ENCODE measurements at places on chromosomes 5 and 9.

- no peak for DNase-seq
Measured at GRCh38 chr9:131868766-131869165, 128.9 kb upstream of the RAPGEF1 start.

- no peak for DNase-seq
Measured at GRCh38 chr5:71632168-71632567, 45.0 kb downstream of the MCCC2 start.

- no peak for DNase-seq
Measured at GRCh38 chr5:163502521-163502920, 2.9 kb upstream of the MAT2B start.

DNA sequence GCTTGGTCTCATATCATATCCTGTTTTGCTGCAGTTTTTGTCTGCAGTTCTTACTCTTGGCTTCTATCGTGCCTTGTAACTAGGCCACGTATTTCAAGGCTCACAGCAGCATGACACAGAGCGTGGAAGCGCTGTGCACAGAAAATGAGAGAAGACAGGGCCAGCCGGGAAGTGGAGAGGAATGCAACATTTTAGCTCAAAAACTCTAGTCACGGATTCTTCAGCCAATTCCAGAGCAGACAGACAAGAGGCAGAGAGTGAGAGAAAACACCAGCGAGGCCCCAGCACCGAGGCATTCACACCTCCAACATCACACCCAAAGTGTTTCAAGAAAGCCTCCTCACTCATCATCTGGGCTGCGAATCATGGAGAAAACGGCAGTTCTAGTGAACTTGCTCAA is 160.8 kb downstream of the DNAH5 start:
- no peak for DNase-seq

- no peak for DNase-seq
Measured at GRCh38 chr5:109327570-109327969, 82.2 kb downstream of the PJA2 start.

DNA sequence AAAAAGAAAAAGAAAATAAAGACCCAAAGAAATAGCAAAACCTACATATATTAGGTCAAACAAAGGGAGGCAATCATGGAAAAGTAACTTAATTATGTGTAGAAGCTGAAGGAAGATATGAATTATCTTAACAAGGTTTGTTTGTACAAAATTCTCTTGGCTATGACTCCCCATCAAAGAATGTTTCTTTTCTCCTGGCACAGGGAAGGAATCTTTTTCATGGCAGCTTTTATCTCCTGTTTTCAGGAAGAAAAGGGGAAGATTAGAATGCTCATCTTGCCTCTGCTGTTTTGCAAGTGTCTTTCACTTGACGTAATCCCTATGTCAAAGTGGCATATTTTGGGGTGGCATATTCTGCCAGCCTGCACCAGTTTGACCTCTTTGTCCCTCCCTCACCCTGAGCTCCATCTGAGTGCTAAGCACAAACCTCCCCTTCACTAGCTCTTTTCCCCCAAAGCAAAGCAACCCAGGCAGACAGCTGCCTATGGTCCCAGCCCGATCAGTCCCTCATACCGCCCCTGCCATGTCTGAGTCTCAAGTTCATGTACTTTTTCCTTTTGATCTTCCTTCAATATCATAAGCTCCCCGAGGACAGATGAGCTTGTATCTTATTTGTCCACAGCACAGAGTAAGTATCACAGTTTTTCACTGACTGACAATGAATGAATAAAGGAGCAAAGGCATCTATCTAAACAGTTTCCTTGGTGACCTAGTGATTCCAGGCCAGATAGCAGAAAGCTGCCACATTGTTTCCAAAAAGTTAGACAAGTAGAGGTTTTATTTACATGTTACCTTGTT is 242.8 kb upstream of the ANKRD55 start:
- peak; percentile 19 for DNase-seq

GRCh38 chr5:143205883-143206195 is 197.6 kb downstream of the NR3C1 start:
- no peak for DNase-seq

GRCh38 chr5:100771181-100771580 is 131.9 kb downstream of the ST8SIA4 start:
- no peak for DNase-seq

- no peak for DNase-seq
Measured at GRCh38 chr5:57327561-57328367, 153.9 kb downstream of the GPBP1 start.

DNA sequence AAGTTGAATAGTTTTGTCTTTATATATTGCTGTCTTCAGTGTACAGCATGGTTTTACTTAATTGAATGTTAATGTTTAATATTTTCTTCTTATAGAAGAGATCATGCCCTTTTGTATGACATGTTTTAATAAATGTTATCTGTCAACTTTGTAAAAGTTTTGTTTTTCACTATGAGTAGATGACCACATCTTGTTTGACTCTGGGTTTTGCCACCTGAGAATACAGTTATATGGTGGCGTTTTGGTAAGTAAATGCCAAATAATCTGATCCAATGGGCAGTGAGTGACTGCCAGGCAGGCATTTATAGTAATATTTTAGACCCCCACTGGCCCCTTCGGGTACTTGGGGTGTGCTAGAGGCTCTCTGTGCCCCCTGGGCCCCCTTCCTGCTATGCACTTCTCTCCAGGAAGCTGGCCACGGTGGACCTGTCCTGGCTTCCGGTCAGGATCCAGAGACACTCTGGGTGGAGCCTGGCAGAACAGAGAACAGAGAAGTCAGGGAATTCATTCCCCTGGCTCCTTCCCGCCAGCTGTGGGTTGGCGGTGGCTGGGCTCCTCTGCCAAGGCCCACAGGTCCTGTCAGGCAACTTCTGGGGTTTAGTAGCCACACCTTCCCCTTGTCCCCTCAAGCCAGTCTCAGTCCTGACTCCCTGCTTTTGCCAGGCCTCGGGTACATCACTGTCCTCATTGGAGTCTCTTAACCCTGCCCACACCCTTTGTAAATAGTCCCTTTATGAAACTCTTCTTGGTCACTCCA is 22.2 kb upstream of the ZBTB34 start:
- DNase-seq = no peak

Data from COLO829 (cell line).